Stimulated activated naive B cell treated with anti-CD40 and anti-IgM and Interleukin-4, amounts not matched to agents 10 μg/mL and 1 μg/mL and 100 μg/mL, for 72 hours (primary cell): ENCODE measurements at places on chromosomes 7 and 10.

- no peak for DNase-seq
These were observed 81.4 kb downstream of the FAM185A start for GRCh38 chr7:102830197-102830596.

DNA sequence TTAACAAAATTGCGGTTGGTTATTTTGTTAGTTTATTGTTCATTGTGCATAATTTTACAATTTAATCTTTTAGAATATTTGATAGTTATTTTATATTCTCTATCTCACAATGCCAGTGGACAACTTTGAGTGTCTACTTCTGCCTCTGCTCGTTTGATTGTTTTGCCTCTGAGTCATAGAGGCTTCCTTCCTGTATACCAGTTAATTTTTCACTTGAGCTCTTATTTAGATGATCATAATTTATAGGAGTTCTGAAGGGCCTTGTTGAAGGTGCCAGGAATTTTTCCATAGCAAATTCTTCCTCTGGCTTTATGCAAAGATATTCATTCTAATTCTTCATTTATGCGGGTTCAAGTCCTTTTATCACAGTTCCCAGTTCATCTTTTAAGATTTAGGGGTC is 5.2 kb upstream of the MALRD1 start:
- DNase-seq: no peak

- no peak for DNase-seq
These were observed 77.5 kb upstream of the PDE1C start for GRCh38 chr7:32147546-32148268.

DNA sequence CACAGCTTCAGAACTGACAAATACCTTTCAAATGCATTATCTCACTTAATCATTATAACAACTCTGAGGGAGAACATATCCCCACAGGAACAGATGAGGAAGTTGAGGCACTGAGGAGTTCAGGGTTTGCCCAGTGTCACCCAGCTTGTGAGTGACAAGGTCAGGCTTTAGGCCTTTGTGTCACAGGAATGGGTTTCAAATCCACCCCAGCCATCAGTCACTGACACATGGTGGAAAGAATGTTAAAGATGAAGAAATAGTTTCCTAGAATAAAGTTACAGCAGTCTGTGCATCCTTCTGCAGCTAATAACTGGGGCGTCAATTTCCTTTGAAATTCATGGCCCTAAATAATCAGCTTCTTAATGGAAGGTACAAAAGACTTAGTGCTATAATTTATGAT is 37.8 kb downstream of the SGCE start:
- no peak for DNase-seq

DNA sequence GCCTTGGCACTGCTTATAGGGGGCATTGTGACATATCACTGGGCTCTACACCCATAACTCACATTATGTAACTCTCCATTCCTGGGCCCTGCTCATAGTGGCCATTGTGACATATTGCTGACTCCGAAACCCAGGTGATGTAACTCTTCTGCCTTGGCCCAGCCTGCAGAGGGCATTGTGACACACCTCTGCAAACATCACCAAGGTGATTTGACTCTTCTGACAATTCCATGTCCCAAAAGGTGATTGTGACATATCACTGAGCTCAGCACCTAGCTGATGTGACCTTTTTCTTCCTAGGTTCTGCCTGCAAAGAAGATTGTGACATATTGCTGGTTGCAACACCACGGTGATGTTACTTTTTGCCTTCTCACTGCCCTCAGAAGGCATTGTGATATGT is 36.5 kb upstream of the ZNF680 start:
- no peak for DNase-seq

GRCh38 chr10:74825371-74826141 is 844 bp upstream of the KAT6B start:
- DNase-seq: no peak

GRCh38 chr10:80477813-80478212 is 23.7 kb downstream of the TSPAN14 start:
- DNase-seq: no peak

- DNase-seq: no peak
These were observed 61.7 kb upstream of the CSTF2T start for GRCh38 chr10:51760864-51761640.

DNA sequence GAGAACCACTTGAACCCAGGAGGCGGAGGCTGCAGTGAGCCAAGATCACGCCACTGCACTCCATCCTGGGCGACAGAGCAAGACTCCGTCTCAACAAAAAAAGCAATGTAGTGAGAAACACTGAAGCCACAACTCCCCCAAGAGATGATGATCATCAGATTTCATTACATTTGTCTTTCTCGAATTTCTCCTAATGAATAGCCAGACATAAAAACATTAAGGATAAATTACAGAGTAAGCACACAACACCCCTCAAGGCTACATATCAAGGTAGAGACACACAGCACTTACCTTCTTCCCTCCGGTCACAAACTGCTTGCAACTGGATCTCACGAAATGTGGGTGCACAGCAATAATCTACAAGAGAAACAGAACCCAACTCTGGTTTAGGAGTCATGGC is 91.5 kb downstream of the VPS41 start:
- DNase-seq: no peak

DNA sequence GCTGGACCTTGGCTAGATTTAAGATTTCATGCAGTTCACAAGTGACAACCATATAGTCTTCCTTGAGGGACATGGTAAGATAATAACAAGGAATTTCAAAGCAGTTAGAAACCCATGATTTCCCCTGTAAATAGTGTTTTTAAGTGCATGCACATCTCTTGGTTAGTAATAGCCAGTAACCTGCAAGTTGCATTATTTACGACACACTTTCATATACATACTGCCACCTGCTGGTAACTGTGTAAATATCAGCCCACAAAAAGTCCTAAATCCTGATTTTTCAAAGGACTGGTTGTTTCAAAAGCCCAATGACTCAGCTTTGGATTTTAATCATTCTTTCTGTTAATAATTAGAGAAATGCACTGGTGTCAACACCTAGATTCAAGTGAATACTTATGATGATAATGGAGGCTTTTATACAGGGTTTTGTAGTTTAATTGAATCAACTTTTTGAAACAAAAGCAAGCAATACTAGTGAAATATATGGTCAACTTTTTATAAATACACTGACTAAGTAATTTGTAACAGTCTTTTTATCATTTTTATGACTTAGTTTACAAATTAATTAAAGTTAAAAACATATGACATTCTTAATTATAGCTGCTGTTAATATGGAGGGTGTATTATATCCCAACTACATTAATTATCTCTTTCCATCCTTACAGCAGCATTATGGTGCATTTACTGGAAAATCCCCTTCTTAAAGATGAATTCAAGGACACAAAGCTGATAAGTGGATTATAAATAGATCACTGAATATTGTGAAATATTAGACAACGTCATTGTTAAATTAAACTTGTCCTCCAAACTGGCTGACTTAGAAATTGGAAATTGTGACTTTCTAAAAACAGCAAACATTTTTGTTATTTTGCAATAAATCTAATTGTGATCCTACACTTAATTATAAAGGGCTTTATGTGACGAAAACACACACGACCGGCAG is 367.7 kb upstream of the SEMA3D start:
- peak; percentile 1 for DNase-seq

DNA sequence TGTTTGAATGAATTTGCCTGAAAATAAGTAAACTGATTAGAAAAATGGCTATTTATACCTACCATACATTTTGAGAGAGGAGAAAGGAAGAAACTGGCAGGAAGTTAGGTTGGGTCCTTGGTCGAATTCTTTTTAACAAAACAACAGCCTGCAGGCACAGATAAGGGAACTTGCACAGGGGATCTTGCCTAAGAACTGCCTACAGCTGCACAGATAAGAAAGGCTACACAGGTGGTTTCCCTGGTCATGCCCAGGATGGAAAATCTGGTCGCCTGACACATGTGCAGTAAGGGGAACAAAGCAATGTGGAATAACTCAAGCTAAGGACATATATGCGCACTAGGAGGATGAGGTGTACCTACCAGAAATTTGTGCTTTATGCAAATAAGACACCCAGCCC is 732.1 kb upstream of the POT1 start:
- DNase-seq: no peak

DNA sequence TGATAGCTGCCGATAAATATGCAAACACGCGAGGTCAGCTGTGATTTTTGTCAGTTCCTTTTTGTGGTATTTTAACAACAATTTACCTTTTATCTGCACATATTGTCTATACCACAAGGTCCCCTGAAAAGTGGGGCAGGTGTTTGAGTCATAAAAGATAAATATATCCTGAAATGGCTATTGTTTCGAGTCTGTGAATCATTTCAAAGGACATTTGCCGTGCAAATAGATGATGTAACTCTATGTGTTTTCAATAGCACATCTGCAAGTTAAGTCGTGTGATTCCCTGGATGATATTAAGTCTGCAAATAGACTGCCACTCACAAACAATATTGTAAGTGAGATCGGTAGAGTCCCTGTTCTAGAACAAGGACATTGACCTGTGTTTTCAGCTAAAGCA is 193.0 kb upstream of the PITRM1 start:
- no peak for DNase-seq

- no peak for DNase-seq
These were observed 48.7 kb downstream of the TSPAN15 start for GRCh38 chr10:69499726-69500689.

DNA sequence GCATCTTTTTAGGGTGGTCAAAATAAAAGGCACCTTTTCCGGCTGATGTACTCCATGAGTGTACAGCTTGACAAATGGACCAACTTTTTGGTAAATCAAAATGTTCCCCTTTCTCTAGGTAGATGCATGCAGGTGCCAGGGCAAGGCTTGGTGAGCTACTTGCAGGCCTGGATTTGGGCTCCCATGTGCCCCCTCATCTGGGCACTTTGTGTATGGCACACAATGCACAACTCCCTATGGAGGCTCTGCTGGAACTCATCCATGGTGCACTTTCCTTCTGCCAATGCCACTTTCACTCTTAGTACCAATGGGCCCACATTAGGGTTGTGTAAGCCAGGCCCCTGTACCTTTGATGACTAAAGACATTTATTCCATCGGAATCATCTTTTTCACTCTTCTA is 300.8 kb downstream of the SDHAF3 start:
- no peak for DNase-seq

- no peak for DNase-seq
These were observed 4.2 kb upstream of the ACSL5 start for GRCh38 chr10:112369495-112370423.

DNA sequence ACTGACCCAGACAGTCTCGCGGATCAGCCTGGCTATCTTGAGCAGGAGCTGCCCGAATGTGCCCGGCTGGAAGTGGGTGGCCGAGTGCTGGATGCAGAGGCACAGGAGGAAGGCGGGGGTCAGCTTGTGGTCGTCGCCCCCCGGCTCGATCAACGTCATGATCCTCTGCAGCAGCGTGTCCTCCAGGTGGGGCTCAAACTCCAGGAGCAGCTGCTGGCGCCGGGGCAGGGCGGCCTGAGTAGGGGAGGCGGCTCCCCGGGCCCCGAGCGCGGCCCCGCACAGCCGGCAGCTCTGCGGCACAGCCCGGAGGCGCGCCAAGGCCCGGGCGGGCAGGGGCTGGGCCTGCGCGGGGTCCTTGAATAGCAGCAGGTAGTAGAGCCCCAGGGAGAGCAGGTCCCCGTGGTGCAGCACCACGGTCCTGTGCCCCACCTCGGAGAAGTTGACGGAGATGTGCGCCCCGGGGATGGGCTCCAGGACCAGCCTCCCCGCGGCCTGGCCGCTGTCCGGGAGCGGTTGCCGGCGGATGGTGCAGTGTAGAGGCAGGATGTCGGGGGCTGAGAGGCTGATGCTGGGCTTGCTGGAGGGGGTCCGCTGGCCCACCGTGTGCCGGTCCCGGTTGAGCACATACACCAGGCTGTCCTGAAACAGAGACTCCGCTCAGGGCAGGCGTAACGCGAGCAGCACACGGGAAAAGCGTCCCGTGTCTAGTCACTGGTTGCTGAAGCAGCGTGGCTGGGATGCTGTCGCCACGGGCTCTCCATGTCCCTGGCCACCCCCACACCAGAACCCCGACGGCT is 27.0 kb downstream of the PAPOLB start:
- DNase-seq: no peak

- no peak for DNase-seq
These were observed 11.0 kb upstream of the ZNF22 start for GRCh38 chr10:44989597-44990301.

- DNase-seq: no peak
These were observed 94.5 kb upstream of the GSDME start for GRCh38 chr7:24851786-24852185.
